ENCODE measurements at places on chromosomes 2 and 18.

DNA sequence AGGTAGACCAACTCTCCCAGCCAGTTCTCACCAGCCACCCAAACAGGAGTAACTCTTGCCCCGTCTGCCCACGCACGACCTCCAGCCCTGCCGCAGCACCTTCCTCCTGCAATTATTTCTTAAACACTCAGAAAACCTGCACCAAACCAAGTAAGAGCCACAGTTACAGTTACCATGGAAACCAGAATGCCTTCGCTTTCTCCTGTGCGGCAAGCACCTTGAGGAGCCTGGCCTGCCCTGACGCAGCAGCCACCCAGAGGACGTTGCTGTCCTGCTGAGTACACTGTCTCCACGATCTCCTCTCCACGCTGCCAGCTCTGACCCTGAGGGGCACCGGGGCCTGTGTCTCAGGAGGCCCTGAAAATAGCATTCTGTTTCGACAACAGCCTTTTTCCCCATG, 94.3 kb upstream of the SMIM21 start:
- H3K27ac ChIP-seq: no peak overlapping the region
- H3K4me1 ChIP-seq: no peaks in the 10 kb centered on the region
- no peaks in the 10 kb centered on the region for H3K36me3 ChIP-seq
- no peak overlapping the region for H3K4me3 ChIP-seq
- no peaks in the 10 kb centered on the region for H3K27me3 ChIP-seq

- no peaks in the 10 kb centered on the region for H3K4me1 ChIP-seq
- H3K27ac ChIP-seq: no peak overlapping the region
- H3K27me3 ChIP-seq: no peaks in the 10 kb centered on the region
- H3K36me3 ChIP-seq: no peaks in the 10 kb centered on the region
- H3K4me3 ChIP-seq: no peak overlapping the region
- DNase-seq: no peak
Measured at GRCh38 chr2:204923957-204924356, 378.7 kb downstream of the PARD3B start.

GRCh38 chr18:74277296-74277695, 14.5 kb downstream of the CYB5A start:
- no peaks in the 10 kb centered on the region for H3K36me3 ChIP-seq
- H3K4me3 ChIP-seq: no peak overlapping the region
- no peaks in the 10 kb centered on the region for H3K27me3 ChIP-seq
- H3K27ac ChIP-seq: peak overlapping the region; percentile 93

- no peak overlapping the region for H3K4me3 ChIP-seq
- no peaks in the 10 kb centered on the region for H3K36me3 ChIP-seq
- no peaks in the 10 kb centered on the region for H3K27me3 ChIP-seq
- peaks cover 28% of the 10 kb centered on the region for H3K4me1 ChIP-seq
- peak overlapping the region; percentile 15 for H3K27ac ChIP-seq
Measured at GRCh38 chr2:164569378-164569777, 51.9 kb downstream of the GRB14 start.

DNA sequence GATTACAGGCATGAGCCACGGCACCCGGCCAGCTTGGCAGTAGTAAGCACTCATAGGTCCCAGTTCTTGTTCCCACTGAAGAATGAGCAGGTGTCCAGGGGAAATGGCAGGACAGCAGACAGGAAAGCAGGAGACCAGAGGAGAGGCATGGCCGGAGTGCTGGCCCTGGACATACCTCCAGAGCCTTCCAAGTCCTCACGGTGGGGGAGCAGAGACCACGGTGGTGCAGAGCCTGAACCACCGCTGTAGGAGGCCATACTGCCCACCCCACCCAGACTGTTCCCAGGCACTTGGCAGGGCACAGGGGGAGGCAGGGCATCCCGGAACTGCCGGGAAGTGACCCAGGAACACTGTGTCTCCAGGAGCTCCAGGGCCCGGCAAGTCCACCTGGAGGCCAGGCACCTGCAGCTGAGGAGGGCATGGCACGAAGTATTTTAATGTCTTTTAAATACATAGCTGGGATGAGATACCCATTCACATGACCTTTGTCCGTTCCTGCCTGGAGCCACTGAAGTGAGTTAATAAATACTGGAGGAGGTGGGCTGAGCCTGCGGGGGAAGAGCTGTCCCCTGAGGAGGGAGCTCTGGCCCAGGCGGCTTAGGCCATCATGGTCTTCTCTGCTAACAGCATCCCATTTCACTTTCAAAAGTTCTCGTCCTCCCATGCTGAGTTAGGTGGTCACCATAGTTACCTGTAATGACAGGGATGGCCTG, 49.7 kb upstream of the TFCP2L1 start:
- DNase-seq: peak; percentile 31
- H3K27me3 ChIP-seq: no peaks in the 10 kb centered on the region

DNA sequence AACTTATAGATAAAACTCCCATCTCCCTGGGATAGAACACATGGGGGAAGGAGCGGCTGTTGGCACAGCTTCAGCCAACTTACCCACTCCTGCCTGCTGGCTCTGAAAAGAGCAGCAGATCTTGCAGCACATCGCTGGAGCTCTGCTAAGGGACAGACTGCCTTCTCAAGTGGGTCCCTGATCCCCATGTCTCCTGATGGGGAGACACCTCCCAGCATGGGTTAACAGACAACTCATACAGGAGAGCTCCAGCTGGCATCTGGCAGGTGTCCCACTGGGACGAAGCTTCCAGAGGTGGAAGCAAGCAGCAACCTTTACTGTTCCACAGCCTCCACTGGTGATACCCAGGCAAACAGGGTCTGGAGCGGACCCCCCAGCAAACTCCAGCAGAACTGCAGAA, 673.3 kb downstream of the NRXN1 start:
- H3K36me3 ChIP-seq: no peaks in the 10 kb centered on the region
- no peaks in the 10 kb centered on the region for H3K27me3 ChIP-seq
- H3K27ac ChIP-seq: no peak overlapping the region

- H3K4me3 ChIP-seq: no peak overlapping the region
- no peak for DNase-seq
- no peaks in the 10 kb centered on the region for H3K27me3 ChIP-seq
Measured at GRCh38 chr2:58137221-58137620, 90.6 kb downstream of the VRK2 start.

DNA sequence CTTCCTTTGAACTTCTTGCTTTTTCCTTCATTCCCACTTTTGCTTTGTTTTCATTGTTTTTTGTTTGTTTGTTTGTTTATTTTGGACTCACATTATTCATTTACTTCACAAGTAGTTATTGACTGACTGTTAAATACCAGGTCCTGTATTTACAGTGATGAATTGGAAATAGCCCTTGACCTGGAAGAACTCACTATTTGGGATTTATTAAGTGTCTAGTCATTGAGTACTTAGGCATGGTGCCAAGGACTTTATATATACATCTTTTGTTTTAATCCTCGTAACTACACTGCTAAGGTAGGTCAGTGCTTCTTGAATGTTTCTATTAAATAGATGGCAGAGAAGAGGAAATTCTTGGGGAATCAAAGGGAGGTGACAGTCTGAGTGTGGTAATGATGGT, 11.1 kb downstream of the SPOPL start:
- H3K27me3 ChIP-seq: no peaks in the 10 kb centered on the region
- H3K4me1 ChIP-seq: peaks cover 17% of the 10 kb centered on the region
- no peak overlapping the region for H3K27ac ChIP-seq
- no peak for DNase-seq
- H3K36me3 ChIP-seq: no peaks in the 10 kb centered on the region

- no peaks in the 10 kb centered on the region for H3K36me3 ChIP-seq
- H3K4me3 ChIP-seq: no peak overlapping the region
- no peaks in the 10 kb centered on the region for H3K27me3 ChIP-seq
Measured at GRCh38 chr2:236748801-236749200, 179.2 kb downstream of the ACKR3 start.

DNA sequence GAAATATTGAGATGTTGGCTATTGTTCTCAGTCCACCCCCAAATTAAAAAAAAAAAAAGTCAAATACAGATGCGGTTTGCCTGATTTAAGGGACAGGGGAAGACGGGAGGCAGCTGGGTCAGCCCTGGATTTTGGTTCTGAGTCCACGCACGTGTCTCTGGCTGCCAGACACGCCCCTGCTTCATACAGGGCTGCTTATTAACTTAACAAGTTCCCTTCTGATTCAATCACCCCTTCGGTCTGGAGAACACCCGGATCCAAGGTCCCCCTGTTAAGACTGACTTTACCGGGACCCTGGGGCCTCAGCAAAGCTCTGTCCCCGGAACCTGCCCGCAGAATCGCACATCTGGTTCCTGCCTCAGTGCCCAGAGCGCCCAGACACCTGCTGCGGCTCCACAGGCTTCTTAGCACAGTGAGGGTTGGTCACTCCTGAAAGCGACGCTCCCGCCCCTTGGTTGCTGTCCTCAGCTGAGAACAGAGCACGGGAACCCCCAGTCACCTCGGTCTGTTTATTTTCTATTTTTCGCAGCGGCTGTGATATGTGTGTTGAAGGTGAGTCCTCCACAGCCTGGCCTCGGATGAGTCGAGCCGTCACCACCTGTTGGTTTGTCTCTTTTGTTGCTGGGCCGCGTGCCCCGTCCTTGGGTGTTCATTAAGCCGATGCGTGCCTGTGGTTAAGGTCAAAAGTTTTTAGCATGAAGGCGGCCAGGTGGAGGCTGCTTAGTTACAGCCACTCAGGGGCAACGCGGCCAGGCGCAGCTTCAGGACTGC, 57.2 kb downstream of the RTP5 start:
- DNase-seq: peak; percentile 58
- H3K4me1 ChIP-seq: peaks cover 40% of the 10 kb centered on the region
- H3K27me3 ChIP-seq: no peaks in the 10 kb centered on the region
- no peak overlapping the region for H3K4me3 ChIP-seq
- H3K27ac ChIP-seq: peak overlapping the region; percentile 75
- H3K36me3 ChIP-seq: no peaks in the 10 kb centered on the region

- no peaks in the 10 kb centered on the region for H3K27me3 ChIP-seq
- H3K27ac ChIP-seq: no peak overlapping the region
- peaks cover 19% of the 10 kb centered on the region for H3K4me1 ChIP-seq
- no peak overlapping the region for H3K4me3 ChIP-seq
- DNase-seq: no peak
- H3K36me3 ChIP-seq: peaks cover 16% of the 10 kb centered on the region
Measured at GRCh38 chr2:86213056-86213455, 13.8 kb downstream of the MRPL35 start.

- DNase-seq: no peak
- H3K4me1 ChIP-seq: peaks cover 32% of the 10 kb centered on the region
- no peak overlapping the region for H3K4me3 ChIP-seq
- H3K36me3 ChIP-seq: no peaks in the 10 kb centered on the region
Measured at GRCh38 chr2:43424262-43425207, 171.3 kb downstream of the THADA start.

DNA sequence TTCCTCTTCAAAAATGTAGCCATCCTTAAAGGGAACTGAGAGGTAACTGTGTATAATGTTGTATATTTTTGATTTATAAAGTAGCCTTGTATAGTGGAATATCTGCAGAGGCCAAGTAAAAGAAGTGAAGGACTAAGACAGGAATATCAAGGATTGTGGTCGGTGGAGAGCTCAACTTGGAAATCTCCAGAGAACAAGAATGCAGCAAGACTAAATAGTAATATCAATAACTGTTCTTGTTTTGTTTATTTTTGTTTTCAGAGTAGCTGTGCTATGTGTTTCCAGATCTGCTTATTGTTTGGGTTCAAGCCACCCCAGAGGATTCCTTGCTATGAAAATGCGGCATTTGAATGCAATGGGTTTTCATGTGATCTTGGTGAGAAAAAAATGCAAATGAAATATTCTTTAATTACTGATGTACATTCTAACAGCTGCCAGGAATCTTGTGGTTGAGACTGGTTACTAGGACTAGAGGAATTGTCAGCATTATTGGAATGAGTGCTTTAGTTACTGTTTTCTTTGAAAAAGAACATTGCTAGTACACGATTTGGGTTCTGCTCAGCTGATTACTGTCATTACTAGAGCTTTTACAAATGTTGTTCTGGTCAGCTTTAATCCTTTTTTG, 25.0 kb downstream of the FASTKD2 start:
- no peak overlapping the region for H3K27ac ChIP-seq
- DNase-seq: no peak
- no peaks in the 10 kb centered on the region for H3K4me1 ChIP-seq

- H3K27me3 ChIP-seq: peaks cover 14% of the 10 kb centered on the region
- DNase-seq: peak; percentile 81
- peak within 1 kb of the TSS; percentile 66 for H3K27ac ChIP-seq
- peak within 1 kb of the TSS; percentile 40 for H3K4me3 ChIP-seq
- peaks cover 44% of the 10 kb centered on the region for H3K4me1 ChIP-seq
Measured at GRCh38 chr2:63050334-63051041, at the start of gene OTX1. Gene OTX1, plus strand, starts transcription at chr2:63050830. Its CDS starts 2,161 bp downstream, at chr2:63052991.

DNA sequence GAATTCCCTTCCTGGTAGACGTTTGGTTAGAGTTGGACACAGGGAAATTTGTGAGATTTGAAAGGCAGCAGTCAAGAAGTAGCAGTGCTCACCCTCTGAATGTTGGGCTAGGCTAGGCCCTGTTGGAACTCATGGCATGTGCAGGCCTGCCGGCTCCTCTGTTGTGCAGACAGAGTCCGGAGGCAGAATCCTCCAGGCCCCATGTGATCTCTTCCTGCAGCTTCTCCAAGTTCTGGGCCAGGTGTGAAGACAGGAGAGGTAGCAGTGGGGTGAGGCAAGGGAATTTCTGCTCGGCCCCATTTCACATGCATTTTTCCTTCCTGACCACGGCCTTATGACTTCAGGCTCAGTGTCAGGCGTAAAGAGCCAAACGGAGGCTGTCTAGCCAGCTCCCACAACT, 36.9 kb upstream of the RAB31 start:
- no peaks in the 10 kb centered on the region for H3K36me3 ChIP-seq
- peaks cover 13% of the 10 kb centered on the region for H3K4me1 ChIP-seq
- no peaks in the 10 kb centered on the region for H3K27me3 ChIP-seq
- no peak overlapping the region for H3K4me3 ChIP-seq
- no peak overlapping the region for H3K27ac ChIP-seq

DNA sequence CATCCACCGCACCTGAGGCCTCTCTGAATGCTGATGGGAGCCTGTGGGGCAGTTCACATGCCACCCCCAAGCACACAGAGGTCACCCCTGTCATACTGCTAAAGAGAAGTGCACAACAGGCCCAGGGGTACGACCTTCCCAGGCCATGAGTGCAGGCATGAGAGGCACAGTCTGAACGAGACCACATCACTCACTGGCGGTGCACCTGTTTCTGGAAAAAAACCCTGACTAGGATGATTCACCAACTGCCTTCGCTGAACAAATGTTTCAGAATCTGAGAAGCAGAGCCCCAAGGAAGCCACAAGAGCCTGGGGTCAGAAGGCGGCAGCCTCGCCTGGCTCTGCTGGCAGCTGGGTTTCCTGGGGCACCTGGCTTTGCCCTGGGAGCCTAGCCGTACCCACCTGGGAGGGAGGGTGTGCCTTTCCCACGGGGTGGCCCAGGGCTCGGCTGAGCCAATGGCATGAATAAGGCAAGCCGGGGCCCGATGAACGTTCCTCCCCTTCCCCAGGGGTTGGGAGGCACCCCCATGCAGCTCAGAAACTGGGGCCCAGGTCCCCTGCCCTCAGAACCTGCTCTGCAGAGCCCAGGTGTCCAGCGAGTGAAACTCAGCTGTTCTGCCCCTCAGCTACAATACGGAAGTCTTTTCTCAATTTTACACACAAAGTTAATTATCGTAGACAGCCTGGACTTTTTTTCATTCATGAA, 73.8 kb downstream of the HDAC4 start:
- H3K27ac ChIP-seq: peak overlapping the region; percentile 3
- H3K4me3 ChIP-seq: no peak overlapping the region
- peak; percentile 78 for DNase-seq

- no peaks in the 10 kb centered on the region for H3K27me3 ChIP-seq
- peaks cover 35% of the 10 kb centered on the region for H3K4me1 ChIP-seq
- H3K36me3 ChIP-seq: no peaks in the 10 kb centered on the region
- H3K27ac ChIP-seq: no peak overlapping the region
Measured at GRCh38 chr2:134233728-134234136, 20.1 kb upstream of the MGAT5 start.
